ENCODE measurements at places on chromosomes 4 and X.

GRCh38 chr4:153518001-153518400, 51.8 kb downstream of the TMEM131L start:
- H3K27ac ChIP-seq = no peak overlapping the region
- H3K27me3 ChIP-seq = no peaks in the 10 kb centered on the region
- no peaks in the 10 kb centered on the region for H3K36me3 ChIP-seq
- H3K4me3 ChIP-seq = no peak overlapping the region
- DNase-seq = no peak

GRCh38 chr4:26013629-26014028, 99.6 kb downstream of the SMIM20 start:
- no peak for DNase-seq
- H3K4me1 ChIP-seq = no peaks in the 10 kb centered on the region
- H3K27me3 ChIP-seq = no peaks in the 10 kb centered on the region
- H3K4me3 ChIP-seq = no peak overlapping the region

DNA sequence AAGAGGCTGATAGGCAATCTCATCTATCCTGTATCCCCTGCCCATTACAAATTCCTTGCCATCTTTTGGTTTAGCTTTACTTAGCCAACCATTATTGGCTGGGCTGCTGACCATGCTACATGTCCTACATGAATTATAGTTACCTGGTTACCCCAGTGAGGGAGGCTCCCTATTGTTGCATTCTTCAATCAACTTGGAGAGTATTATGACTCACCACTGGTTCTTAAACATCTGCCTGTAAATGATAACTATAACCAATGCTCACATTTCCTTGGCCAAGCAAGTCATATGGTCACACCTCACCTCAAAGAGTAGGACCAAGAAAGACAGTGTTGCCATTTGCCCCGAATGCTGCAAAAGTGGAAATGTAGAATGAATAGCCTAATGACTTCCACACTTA, 297.6 kb downstream of the IL15 start:
- H3K4me3 ChIP-seq = no peak overlapping the region
- no peak overlapping the region for H3K27ac ChIP-seq
- no peaks in the 10 kb centered on the region for H3K27me3 ChIP-seq

GRCh38 chrX:15215366-15215765, 54.5 kb downstream of the ASB9 start:
- no peak for DNase-seq
- no peak overlapping the region for H3K27ac ChIP-seq
- H3K27me3 ChIP-seq = no peaks in the 10 kb centered on the region
- no peak overlapping the region for H3K4me3 ChIP-seq

DNA sequence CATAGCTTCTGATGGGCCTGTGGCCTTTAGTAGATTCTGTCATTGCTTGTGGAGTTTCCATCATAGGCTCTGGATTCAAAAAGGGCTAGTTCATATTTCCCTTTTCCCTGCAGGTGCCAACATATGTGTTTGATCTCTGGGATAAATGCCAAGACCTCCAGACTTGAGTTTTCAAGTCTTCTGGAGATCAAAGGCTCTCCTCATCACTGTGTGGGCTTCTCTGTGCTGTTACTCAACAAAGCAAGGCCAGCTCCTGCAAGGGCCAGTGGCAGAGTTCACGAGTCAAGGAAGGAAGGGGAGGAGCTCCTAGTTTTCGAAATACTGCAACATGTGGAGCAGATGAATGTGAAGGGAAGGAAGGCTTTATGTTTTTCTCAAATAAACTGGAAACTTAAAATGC, 62.7 kb upstream of the SCML1 start:
- no peak overlapping the region for H3K4me3 ChIP-seq
- DNase-seq = no peak
- H3K4me1 ChIP-seq = no peaks in the 10 kb centered on the region
- H3K36me3 ChIP-seq = no peaks in the 10 kb centered on the region
- no peak overlapping the region for H3K27ac ChIP-seq

Measured in kidney (tissue), 22 donors.